ENCODE measurements at places on chromosomes 5 and 9.

DNA sequence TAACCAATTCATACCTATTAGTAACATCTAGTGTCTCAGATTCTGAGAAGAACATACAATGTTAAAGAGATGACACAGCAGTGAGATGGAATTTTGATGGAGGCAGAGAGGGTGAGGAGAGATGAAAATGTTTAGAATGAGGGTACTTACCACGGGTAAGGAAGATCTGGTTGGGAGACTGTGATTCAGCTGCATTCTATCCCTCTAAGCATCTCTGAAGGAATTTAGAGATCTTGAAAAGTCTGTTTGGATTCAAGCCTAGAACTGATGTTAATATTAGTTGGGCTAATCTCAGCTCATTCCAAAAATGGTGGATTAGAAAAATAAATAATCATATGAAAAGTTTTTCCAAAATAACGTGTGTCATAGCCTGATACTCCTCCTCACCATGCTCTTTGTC, 191.5 kb upstream of the CLINT1 start:
- no peaks in the 10 kb centered on the region for H3K27me3 ChIP-seq
- no peaks in the 10 kb centered on the region for H3K36me3 ChIP-seq
- DNase-seq: no peak
- H3K4me1 ChIP-seq: no peaks in the 10 kb centered on the region
- H3K27ac ChIP-seq: no peak overlapping the region

- no peak overlapping the region for H3K4me3 ChIP-seq
- no peak for DNase-seq
- no peaks in the 10 kb centered on the region for H3K36me3 ChIP-seq
- H3K27ac ChIP-seq: no peak overlapping the region
Observed at GRCh38 chr9:114845373-114845772, 39.5 kb upstream of the TNFSF15 start.

- H3K27ac ChIP-seq: no peak overlapping the region
- H3K4me1 ChIP-seq: no peaks in the 10 kb centered on the region
- DNase-seq: no peak
- no peaks in the 10 kb centered on the region for H3K27me3 ChIP-seq
Observed at GRCh38 chr9:90631964-90632363, 10.7 kb downstream of the DIRAS2 start.

DNA sequence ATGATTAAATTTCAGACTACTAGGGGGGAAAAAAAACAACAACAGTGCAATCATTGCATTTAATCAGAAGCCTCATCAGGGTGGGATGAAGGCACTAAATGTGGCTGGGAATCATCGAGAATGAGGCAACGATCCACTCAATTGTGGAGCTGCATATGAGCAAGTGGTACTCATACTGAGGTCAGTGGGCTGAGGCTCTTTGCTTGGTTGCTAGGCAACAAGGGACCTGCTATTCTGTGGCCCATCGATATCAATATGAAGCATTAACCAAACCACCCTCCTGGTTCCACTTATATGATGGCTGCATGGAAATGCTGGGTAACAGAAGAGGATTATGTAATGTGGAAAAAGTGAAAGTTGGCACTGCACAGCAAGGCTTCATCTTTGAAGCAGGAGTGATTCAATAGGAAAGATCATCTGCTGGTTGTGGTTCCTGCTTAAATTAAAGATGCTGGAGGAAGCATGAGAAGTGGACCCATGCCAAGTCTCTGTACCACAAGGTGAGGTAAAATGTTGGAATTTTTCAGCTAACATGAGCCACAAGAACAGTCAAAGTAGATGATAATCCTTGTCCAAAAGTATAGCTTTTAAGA, 159.8 kb upstream of the HMHB1 start:
- H3K27me3 ChIP-seq: no peaks in the 10 kb centered on the region
- no peaks in the 10 kb centered on the region for H3K36me3 ChIP-seq
- no peak for DNase-seq

DNA sequence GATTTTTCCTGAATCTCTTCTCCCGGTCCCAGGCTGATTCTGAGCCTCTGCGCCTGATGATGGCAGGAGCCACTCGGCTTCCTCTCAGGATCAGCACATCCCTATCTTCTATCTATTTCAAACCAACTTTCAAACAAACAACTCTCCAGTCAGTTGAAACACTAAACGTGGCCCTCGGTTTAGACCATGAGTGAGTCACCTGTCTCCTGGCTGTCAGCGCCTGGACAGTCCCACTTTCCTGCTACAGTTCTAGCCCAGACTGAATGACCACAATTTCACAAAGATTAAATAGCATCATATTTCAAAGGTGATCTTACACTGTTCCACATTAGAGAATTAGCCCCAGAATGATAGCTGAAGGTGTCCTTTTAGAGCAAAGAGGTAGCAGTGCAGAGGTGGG, 6.2 kb downstream of the SLC6A19 start:
- no peak overlapping the region for H3K4me3 ChIP-seq
- no peak for DNase-seq
- H3K27me3 ChIP-seq: no peaks in the 10 kb centered on the region
- H3K36me3 ChIP-seq: no peaks in the 10 kb centered on the region
- H3K27ac ChIP-seq: no peak overlapping the region

DNA sequence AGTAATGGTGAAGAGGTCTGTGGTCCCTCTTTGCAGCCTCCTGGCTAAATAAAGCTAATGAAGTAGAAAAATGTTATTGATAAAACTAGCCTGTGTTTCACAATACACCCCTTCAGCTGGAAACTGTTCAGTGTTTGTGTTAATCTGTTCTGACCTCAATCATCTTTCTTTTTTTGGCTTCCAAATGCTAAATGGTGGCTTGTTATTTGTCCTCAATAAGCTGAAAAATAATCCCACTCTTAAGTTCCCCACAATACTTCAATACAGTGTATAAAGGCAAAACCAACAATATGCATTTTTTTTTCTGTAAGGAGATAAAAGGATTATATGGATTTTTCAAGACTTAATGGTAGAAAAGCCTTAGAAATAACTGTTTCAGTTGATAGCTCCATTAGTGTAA, 560.5 kb downstream of the TUSC1 start:
- DNase-seq: no peak
- H3K4me3 ChIP-seq: no peak overlapping the region
- H3K27ac ChIP-seq: no peak overlapping the region
- no peaks in the 10 kb centered on the region for H3K4me1 ChIP-seq

GRCh38 chr5:1304033-1304432, 9.2 kb upstream of the TERT start:
- H3K4me1 ChIP-seq: no peaks in the 10 kb centered on the region
- no peaks in the 10 kb centered on the region for H3K36me3 ChIP-seq
- no peaks in the 10 kb centered on the region for H3K27me3 ChIP-seq
- H3K4me3 ChIP-seq: no peak overlapping the region
- H3K27ac ChIP-seq: no peak overlapping the region

DNA sequence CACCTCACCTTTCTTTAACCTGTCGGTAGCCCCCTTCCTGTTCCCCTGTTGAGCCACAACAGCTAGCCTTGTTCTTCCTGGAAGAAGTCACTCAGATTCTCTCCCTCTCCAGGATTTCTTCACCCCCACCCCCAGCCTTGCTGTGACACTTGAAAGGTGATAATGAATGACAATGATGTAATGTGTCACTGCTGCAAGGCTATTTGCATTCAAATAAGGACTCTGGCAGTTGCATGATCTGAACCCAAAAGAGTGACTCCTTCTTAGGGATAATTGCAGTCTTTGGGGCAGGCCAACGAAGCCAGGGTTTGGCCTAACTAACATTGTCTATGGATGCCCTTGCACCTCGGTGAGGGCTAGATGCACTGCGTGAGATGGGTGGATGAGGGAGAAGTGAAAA, 154.4 kb upstream of the CLINT1 start:
- no peak overlapping the region for H3K27ac ChIP-seq
- H3K4me3 ChIP-seq: no peak overlapping the region
- H3K36me3 ChIP-seq: no peaks in the 10 kb centered on the region
- H3K4me1 ChIP-seq: no peaks in the 10 kb centered on the region
- no peak for DNase-seq

GRCh38 chr5:130324953-130325671, 420.8 kb downstream of the CHSY3 start:
- no peak overlapping the region for H3K4me3 ChIP-seq
- H3K4me1 ChIP-seq: no peaks in the 10 kb centered on the region
- H3K36me3 ChIP-seq: no peaks in the 10 kb centered on the region
- H3K27ac ChIP-seq: no peak overlapping the region
- DNase-seq: no peak
- no peaks in the 10 kb centered on the region for H3K27me3 ChIP-seq

GRCh38 chr9:135613946-135614805, 25.2 kb downstream of the GLT6D1 start:
- H3K4me1 ChIP-seq: no peaks in the 10 kb centered on the region
- no peaks in the 10 kb centered on the region for H3K36me3 ChIP-seq
- H3K27ac ChIP-seq: no peak overlapping the region
- no peak overlapping the region for H3K4me3 ChIP-seq
- H3K27me3 ChIP-seq: no peaks in the 10 kb centered on the region

- H3K36me3 ChIP-seq: no peaks in the 10 kb centered on the region
- H3K4me3 ChIP-seq: no peak overlapping the region
- no peak overlapping the region for H3K27ac ChIP-seq
- H3K27me3 ChIP-seq: no peaks in the 10 kb centered on the region
- H3K4me1 ChIP-seq: no peaks in the 10 kb centered on the region
Observed at GRCh38 chr5:74021126-74021525, 395.1 kb downstream of the ARHGEF28 start.

- H3K4me1 ChIP-seq: peaks cover 9% of the 10 kb centered on the region
- no peaks in the 10 kb centered on the region for H3K36me3 ChIP-seq
- no peak overlapping the region for H3K27ac ChIP-seq
- no peak for DNase-seq
- H3K27me3 ChIP-seq: no peaks in the 10 kb centered on the region
Observed at GRCh38 chr5:134878403-134878802, 4.2 kb downstream of the TXNDC15 start.

DNA sequence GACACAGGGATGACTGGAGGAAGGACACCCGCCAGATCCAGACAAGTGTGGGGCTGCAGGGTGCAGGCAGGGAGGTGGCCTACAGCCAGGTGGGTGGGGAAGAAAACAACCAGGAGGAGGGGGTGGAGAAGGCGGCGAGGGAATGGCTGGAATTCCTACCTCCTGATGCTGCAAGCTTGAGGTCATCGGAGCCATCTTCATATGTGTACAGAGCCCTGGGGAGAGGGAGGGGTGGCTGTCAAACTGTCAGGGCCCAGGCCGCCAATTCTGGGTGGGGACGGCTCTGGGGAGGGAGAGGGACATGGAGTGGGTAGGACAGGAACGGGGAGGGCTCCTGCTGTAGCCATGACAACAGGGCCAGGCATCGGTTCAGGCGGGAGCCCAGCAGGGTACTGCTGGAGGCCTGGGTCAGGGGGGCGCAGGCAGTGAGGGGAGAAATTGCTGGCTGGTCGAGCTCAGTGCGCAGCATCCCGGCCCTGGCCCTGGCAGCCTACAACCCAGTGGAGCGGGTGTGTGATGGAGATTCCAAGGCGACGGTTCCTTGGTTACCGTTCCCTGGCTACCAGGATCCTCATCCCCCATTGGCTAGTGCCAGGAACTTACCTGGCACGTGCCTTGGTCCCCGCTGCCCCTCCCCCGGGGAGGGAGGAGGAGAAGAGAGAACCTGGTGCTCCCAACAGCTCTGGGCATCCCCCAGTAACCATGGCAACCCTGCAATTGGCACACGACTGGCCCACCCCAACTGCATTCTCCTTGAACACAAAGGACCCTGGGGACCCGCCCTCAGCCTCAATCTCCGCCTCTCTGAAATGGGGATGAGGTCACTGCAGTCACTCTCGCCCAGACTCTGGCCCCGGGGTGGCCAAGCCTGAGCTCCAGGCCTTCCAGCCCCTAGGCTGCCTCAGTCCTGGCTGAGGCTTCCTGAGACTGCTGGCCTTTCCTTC, 4.5 kb downstream of the DBN1 start:
- no peak overlapping the region for H3K4me3 ChIP-seq
- no peaks in the 10 kb centered on the region for H3K27me3 ChIP-seq
- H3K36me3 ChIP-seq: peaks cover 31% of the 10 kb centered on the region
- peaks cover 36% of the 10 kb centered on the region for H3K4me1 ChIP-seq

- H3K27me3 ChIP-seq: no peaks in the 10 kb centered on the region
- no peak for DNase-seq
- H3K4me1 ChIP-seq: peaks cover 8% of the 10 kb centered on the region
- no peak overlapping the region for H3K4me3 ChIP-seq
- H3K36me3 ChIP-seq: no peaks in the 10 kb centered on the region
- no peak overlapping the region for H3K27ac ChIP-seq
Observed at GRCh38 chr5:142659405-142659804, 26.5 kb downstream of the FGF1 start.

GRCh38 chr5:142846406-142846805, 76.2 kb downstream of the ARHGAP26 start:
- no peak for DNase-seq
- no peak overlapping the region for H3K4me3 ChIP-seq
- H3K36me3 ChIP-seq: no peaks in the 10 kb centered on the region
- H3K27me3 ChIP-seq: no peaks in the 10 kb centered on the region
- H3K27ac ChIP-seq: no peak overlapping the region
